Heart right ventricle (tissue), 16 donors: ENCODE measurements at places on chromosomes 6 and 20. TPM values are rescaled to one million over a fixed set of nuclear protein-coding genes. Genes with fewer than 3 reads are reported as not detected.

The PPP1R16B gene
- polyA plus RNA-seq: 5.4 TPM

The MRPS18B gene
- 48.4 TPM for polyA plus RNA-seq

The GSTA1 gene
- not detected for polyA plus RNA-seq

The LBP gene
- 1.3 TPM for polyA plus RNA-seq

DNA sequence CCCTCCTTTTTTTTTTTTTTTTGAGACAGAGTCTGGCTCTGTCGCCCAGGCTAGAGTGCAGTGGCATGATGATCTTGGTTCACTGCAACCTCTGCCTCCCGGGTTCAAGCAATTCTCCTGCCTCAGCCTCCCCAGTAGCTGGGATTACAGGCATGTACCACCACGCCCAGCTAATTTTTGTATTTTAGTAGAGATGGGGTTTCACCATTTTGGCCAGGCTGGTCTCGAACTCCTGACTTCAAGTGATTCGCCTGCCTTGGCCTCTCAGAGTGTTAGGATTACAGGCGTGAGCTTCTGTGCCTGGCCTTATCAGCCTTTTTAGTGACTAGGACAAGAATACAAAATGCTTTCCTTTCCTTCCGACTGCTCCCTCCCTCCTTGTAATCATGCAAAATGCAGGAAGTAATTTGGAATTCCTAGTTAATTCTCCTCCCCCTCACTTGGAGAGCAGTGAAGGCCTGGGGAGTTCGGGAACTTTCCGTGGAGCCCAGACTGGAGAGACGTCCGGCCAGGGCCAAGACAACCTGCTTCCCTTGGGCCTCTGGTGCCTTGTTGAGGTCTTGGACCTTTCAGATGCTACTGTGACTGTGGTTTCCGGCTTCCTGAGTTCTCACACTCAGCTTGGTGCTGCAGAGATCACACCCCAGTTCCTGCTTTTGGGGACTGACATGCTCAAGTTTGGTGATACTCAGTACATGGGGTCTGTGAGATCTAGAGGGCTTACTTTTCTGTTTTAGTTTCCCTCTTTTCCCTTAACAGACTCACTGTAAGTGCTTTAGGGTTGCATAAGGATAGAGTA is 3.9 kb upstream of the PHF20 start:
- peak; percentile 85 for DNase-seq

DNA sequence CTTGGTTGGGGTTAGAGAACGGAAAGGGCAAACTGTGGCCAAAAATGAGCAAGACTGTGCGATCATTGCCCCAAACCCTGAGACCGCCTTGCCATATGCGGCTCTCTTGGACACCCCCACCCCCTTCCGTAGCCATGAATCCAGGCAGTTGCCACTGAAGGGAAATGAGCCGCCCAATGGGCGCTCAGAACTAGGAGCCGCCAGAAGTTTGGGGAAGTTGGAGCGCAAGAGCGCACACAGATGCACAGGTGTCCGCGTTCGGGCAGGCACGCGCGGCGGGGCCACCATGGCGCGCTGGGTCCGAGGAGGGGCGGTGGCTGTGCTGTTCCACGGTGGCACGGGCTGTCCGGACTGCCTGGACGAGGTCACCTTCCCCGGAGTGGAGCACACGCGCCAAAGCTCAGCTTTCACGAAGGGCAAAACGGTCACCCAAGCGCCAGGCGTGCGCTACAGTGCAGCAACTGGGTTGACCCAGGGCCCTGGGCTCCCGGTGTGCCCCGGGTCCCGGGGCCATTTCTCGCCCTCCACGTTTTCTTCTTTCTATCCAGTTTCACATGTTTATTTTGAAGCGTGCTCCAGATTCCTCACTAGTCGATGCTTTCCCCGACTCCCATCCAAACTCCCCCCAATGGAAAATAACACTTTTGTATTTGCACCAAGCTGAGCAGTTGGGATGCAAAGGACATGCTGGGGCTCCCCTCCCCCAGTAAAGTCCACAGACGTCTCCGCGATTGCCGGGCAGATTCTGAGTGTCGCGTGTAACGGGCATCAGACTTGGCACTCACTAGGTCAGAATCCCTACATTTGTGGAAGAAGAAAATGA is 906 bp upstream of the PDE10A start:
- peak; percentile 47 for DNase-seq

DNA sequence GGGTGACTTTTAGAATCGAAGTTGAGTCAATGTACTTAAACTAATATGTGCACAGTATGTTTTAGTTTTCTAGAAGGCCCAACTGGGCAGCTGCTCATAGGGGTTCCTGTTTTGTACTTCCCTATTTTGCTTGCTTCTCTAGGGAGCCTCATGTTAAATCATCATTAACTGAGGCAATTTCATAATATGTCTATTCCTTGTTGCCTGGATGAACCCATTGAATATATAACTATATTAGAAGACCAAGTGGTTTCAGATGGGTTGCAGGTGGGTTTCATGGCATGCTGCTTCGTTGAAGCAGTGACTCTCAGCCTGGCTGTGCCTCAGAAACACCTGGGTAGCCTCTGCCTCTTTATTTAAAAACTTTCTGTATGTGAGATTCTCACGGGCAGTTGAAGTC is 22.2 kb downstream of the CARMIL1 start:
- no peak for DNase-seq

The MYLK2 gene
- polyA plus RNA-seq: 0.16 TPM

DNA sequence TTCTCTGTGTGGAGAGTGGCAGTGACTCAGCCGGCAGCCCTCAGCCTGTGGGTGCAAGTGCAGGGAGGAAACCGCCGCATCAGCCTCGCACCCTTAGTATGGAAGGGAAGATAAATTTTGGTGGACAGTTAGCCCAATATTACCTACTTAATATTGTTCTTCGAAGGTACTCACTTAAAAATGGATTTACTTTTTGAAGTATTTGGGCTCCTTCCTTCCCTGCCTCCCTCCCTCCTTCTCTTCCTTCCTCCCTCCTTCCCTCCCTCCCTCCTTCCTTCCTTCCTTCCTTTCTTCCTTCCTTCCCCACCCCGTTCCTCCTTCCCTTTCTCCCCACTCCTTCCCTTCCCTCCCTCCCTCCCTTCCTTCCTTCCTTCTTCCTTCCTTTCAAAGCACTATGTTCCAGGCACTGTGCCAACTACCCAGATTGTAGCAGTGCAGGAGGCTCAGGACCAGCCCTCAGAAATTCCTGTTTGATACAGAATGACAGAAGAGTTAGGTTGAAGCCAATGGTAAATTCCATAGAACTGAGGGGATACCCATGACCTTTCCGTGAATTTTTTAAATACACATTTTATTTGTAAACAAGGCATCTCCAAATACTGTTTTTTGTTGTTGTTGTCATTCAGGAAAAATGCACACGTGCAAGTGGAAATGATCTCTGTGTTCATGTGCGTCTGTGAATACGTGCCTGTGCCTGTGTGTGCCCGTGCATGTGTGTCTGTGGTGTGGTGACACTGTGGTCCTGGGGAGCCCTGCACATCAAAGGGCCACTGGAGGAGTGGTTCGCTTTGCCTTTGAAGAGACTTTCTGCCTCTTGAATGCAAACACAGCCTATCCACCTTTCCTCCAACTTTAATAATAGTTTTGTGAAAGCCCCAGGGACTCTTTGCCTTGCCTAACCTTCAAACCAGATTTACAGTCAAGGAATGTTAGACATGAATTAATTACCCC is 141.7 kb downstream of the EDN3 start:
- DNase-seq: no peak

DNA sequence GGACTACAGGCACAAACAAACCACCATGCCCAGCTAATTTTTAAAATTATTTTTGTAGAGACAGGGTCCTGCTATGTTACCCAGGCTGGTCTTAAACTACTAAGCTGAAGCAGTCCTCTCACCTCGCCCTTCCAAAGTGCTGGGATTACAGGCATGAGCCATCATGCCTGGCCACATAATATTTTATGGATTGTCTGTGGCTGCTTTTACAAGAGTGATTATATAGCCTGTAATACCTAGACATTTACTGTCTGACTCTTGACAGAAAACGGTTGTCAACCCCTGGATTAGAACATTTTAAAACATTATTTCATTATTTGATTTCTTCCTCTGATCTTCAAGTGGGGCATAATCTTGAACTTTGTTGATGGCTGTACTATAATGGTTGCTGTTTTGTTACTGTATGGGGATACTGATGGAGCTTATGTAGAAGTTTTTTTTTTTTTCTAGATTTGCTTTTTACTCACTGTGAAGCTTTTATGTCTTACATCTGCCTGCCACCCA is 14.3 kb downstream of the PARD6B start:
- no peak for DNase-seq

- peak; percentile 23 for DNase-seq
Observed at GRCh38 chr6:46437671-46438221, 53.5 kb downstream of the RCAN2 start.

- no peak for DNase-seq
Observed at GRCh38 chr6:169424149-169424804, 170.6 kb upstream of the THBS2 start.

The REV3L gene
- polyA plus RNA-seq: 25.8 TPM

The MROH8 gene
- polyA plus RNA-seq: 1.8 TPM

- DNase-seq: no peak
Observed at GRCh38 chr20:58405504-58406291, 16.7 kb downstream of the VAPB start.

- peak; percentile 29 for DNase-seq
Observed at GRCh38 chr20:34824452-34824805, 1.0 kb downstream of the NCOA6 start.

DNA sequence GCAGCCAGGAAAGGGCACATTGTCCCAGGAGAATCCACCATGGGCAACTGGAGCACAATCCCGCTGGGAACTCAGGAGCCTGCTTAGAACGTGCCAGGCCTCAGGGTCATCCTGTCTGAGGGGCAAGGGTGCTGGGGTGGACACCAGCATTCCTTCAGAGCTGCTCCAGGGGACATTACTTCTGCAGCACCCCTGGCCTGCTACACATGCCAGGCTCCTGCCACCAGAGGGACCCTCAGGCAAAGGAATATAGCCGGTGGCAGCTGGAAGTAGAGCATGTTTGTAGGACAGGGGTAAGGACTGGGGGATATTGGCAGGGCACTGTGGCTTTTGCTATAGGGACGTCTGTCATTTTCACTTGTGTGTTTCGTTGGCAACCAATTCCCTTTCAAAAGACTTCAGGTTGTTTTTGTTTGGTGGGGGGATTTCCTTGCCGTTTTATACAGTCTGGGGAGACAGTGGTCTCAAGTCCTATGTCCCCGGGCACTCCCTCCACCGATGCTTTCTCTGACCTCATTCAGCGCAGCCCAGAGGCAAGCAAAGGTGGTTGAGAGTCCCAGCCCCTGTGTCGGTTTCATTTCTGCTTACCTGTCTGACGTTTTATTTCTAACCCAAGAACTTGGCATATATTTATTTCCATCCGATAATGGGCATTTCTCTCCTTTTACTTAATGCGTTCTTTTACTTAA is 130.8 kb downstream of the JPH2 start:
- no peak for DNase-seq

DNA sequence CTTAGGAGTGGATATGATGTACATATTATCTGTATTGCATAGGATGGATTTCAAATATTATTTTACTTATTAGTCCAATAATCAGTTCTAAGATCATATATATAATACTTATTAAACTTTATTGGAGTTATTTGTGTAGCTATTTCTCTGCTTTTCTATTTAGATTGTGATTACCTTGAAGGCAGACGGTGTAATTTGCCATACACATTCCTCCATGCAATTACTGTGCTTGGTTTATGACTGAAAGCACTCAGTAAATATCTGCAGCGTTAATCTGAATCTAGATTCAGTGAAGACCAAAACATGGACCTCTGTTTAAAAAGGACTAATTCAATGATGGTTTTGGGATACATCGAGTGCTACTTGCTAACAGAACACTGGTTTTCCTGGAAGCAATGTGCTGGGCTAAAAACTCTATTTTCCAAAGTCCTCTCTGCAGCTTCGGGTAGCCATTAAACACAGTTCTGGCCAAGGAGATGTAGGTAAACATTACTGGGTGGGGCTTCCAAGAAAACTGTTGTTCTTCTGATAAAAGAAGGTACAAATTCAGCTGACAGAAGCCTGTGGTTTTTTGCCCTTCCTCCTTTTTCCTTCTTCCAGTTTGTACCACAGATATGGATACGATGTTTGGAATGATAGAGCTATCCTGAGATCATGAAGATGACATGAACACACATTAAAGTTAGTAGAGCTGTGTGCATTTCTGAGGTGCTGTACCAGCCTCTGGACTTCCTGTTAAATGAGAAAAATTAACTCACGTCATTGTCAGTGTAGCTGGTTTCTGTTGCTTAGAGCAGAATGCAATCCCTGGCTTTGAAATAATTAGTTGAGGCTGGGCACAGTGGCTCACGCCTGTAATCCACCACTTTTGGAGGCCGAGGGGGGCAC is 136.5 kb upstream of the NUP153 start:
- DNase-seq: no peak

- peak; percentile 11 for DNase-seq
Observed at GRCh38 chr6:145147981-145148749, 587.2 kb downstream of the EPM2A start.

- DNase-seq: no peak
Observed at GRCh38 chr6:38846361-38846760, 131.2 kb downstream of the DNAH8 start.

The SOX18 gene
- 37.2 TPM for polyA plus RNA-seq

GRCh38 chr6:112595841-112596240 is 248.7 kb downstream of the RFPL4B start:
- DNase-seq: no peak

- DNase-seq: no peak
Observed at GRCh38 chr20:4585104-4585753, 136.5 kb upstream of the PRND start.

DNA sequence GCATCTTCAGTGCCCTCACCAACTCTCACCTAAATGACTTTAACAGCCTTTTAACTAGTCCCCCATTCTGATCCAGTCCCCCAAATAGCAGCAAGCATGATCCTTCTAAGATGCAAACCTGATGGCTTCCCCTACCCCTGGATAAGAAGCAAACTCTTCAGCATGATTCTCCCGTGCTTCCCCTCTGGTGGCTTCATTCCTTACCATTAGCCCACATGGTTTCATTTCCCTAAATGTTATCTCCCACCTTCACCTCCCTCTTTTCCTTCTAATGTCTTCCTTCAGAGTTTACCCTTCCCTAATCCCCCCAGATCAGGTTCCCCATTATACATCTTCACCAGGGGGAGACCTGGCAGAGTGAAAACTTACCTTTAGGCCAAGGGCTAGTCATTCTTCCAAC is 4.0 kb upstream of the RAB5IF start:
- DNase-seq: no peak

The CEP250 gene
- polyA plus RNA-seq: 4.8 TPM

The RFX6 gene
- polyA plus RNA-seq: not detected

The CST9 gene
- not detected for polyA plus RNA-seq

The TPD52L1 gene
- 21.2 TPM for polyA plus RNA-seq

DNA sequence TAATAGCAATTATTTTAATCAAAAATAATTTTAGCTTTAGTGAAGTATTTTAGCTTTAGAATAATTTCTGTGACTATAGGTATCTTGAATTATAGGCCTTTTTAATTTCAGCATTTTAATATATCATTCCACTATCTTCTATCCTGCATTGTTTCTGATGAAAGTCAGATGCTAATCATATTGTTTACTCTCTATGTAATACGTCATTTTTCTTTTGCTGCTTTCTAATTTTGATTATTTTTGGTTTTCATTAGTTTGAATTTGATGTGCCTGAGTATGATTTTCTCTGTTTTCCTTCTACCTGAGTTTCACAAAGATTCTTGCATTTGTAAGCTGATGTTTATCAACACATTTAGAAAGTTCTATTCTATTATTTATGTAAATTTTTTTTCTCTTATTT is 17.4 kb upstream of the ADGRG6 start:
- no peak for DNase-seq

The CALHM4 gene
- polyA plus RNA-seq: 0.09 TPM
